ENCODE measurements at places on chromosomes 13 and 19. TPM values are rescaled to one million over a fixed set of nuclear protein-coding genes. Genes with fewer than 3 reads are reported as not detected.

GRCh38 chr13:88345171-88345847 is 674.1 kb downstream of the SLITRK5 start:
- no peak for DNase-seq

GRCh38 chr19:49858088-49858985 is 7.4 kb downstream of the PTOV1 start:
- DNase-seq: no peak

GRCh38 chr13:21883713-21884112 is 212.8 kb downstream of the FGF9 start:
- DNase-seq: no peak

GPR183 gene
- 2.6 TPM for total RNA-seq

GRCh38 chr13:85755123-85755522 is 44.1 kb downstream of the SLITRK6 start:
- DNase-seq: no peak

DNA sequence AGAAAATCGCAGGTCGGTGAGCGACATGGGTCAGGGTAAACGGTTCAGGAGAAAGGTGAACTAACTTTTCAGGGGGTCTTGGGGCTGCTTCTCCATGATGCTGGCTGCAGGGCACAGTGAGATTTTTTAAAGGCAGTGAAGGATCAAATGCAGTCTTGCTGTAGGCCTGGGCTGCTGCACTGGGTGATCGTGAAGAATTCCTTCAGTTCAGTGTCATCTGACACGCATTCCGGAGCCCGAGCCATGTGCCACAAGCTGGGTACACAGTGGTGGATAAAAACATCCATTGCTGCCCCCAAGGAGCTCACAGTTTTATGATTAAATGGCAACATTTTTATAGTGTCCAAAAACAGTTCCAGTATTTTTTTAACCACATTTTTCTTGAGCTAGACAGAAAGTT is 56.3 kb upstream of the GPR12 start:
- no peak for DNase-seq

GRCh38 chr19:46898731-46899130 is 37.9 kb downstream of the ARHGAP35 start:
- no peak for DNase-seq

DNA sequence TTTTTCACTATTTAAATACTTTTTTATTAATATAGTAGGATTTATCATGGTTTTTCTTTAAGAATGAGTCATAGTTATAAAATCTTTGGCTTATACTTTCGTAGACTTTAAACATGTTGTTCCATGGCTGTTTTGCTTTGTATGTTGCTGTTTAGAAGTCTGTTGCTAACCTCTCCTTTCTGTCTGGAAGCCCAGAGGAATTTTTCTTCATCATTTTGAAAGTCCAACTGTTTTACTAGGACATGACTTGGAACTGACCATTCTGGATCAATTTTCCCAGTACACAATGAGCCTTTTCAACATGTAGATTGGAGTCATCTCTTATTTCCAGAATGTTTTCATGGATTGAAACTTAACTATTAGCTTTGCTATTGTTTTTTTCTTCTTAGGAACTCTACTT is 7.9 kb downstream of the CAB39L start:
- no peak for DNase-seq

GRCh38 chr13:111131048-111131447 is 15.9 kb downstream of the ARHGEF7 start:
- no peak for DNase-seq

SIGLEC10 gene
- 0.40 TPM for total RNA-seq

SMIM44 gene
- total RNA-seq: not detected

GRCh38 chr19:16623576-16623975 is 4.4 kb downstream of the MED26 start:
- no peak for DNase-seq

DNA sequence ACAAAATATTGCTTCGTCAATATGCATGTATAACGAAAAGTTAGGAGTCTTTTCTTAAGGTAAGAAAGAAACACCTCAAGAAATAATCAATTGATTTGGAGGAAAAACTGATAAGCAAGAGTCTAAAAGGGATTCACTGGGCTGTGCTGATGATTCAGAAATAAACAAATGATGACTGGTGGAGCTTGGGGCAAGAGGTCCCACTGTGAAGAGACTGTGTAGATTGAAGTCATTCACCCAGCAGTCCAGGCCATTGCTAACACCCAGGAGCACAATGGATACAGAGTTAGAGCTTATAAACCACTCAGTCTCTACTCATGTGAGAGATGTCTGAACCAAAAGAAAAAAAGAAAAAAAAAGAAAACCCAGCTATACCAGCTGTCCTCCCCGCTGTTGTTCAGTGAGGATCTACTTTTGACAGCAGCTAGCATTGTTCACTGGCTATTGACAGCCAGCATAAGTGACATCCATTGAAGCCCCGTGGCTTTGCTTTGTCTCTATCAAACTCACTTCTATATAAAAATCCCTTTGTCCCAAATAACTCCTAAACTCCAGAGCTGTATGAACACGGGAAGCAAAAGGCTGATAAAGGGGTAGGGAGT is 255.5 kb downstream of the KCTD12 start:
- no peak for DNase-seq

DNA sequence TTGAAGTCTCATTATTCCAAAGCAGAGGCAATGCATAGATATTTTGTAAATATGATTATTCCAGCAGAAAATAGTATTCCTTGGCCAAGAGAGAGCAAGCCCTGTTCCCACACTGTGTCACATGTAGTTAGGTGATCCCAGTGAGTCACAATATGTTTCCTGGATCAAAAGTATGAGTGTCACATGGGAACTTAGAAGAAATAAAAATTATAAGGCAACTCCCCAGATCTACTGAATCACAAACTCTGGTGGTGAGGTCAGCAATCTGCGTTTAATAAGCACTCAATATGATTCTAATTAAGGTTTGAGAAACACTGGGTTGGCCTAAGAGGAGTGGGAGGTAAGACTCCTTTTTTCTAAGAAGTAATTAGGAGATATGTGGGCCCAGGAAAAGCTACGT is 1504.5 kb upstream of the PCDH20 start:
- no peak for DNase-seq

DNA sequence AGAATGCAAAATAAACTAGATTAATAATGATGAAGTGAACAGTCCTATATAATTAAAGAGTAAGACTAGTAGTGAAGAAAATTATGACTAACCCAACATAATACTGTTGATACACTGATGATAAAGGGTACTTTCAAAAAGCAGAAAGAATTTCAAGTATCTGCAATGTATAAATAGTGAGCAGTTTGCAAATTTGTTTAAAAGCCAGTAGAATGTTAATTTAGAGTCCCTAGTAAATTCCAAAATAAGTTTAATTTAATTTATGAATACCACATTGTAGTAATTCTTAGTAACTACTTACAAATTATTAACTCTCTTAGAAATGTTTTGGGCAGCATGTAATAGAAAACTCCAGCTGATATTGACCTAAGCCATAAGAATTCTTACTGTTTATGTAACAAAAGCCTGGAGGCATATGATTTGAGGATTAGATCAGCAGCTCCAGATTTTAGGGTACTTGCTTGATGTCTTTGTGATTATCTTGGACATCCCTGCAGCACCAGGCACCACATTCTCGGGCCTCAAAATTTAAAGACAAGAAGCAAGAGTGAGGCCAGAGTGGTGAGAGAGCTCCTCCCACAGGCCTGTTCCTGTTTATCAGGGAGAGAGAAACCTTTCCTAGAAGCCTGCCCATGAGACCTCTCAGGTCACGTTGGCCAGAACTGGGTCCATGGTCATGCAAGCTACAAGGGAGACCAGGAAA is 67.6 kb upstream of the TDRD3 start:
- DNase-seq: no peak

- no peak for DNase-seq
Measured at GRCh38 chr13:100721885-100722512, 47.4 kb upstream of the TMTC4 start.

DNA sequence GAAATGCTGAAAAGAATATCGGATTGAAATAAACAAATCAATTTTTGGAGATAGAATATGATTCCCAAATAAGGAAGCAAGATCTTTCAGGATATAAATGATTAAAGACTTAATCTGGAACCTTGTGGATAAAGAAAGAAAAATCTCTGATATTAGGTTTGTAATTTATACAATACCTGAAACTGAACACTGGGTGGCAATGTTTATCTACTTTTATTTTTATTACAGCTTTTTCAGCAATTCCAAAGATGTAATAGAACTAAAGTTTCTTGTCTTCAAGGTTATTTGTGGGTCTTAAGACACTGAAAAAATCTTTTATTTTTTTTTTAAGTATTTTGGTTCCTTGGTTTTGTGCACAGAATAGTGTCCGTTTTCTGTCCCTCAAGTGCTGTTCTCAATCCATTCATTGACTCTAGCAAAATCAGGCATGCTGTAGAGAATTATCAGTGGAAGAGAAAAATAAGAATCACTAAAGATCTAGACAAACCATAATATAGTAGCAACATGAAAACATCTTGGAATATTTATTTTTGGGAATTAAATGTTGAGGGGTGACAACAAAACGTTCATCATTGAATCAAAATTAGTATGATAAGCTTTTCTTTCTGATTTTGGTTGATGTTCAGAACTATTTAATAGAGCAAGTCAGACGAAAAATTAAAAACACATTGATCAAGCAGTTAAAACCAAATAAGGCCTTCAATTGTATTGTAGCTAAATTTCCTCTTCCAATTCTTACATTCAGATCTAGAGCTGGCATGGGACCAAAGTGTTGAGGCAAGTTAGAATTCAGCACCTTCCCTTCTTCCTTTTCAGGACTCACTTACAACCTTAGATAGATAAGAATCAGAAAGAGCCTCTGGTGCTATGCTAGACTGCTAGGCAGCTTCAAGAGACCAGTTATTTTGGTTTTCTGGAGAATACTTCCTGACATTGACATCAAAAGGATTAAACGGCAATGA is 704.4 kb upstream of the PCDH20 start:
- no peak for DNase-seq

DNA sequence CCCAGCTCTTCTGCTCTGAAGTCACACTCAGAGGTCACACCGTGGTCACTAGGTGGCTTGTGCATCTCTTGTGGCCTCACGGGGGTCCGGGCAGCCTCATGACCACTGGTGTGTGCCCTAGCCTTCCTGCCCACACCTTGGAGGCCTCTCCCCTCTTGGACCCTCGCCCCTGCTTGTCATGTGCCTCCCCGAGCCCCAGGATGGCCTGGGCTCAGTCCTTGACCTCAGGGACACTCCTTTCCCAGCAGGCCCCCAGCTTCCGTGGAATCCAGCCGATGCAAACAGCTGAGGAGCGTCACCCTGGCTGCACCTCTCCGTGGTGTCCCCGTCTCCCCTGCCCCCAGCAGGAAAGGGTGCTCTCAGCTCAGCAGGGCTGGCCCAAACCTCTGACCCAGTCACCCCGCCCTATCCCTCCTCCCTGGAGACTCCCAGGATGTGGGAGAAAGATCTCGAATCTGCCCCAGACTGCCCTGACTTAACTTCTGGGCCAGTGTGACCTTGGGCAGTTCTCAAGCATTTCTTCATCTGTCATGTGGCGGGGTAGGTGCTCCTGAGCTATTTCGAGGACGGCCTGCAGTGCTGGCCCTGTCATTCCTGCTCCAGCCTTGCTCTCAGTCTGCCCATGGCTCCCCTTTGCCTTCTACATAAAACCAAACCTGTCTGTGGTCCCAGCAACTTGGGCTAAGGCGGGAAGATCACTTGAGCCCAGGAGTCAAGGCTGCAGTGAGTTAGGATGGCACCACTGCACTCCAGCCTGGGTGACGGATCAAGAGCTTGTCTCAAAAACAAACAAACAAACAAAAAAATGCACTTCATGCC is 4.6 kb upstream of the SLC25A42 start:
- no peak for DNase-seq

ANGPTL8 gene
- not detected for total RNA-seq

DCT gene
- total RNA-seq: 0.12 TPM

ZNF480 gene
- total RNA-seq: 16.0 TPM

OR4F17 gene
- not detected for total RNA-seq

ZNF829 gene
- 2.8 TPM for total RNA-seq

ENOX1 gene
- 6.8 TPM for total RNA-seq

CADM4 gene
- 10.5 TPM for total RNA-seq

- no peak for DNase-seq
Measured at GRCh38 chr13:75790198-75790970, 154.3 kb downstream of the LMO7 start.

DNA sequence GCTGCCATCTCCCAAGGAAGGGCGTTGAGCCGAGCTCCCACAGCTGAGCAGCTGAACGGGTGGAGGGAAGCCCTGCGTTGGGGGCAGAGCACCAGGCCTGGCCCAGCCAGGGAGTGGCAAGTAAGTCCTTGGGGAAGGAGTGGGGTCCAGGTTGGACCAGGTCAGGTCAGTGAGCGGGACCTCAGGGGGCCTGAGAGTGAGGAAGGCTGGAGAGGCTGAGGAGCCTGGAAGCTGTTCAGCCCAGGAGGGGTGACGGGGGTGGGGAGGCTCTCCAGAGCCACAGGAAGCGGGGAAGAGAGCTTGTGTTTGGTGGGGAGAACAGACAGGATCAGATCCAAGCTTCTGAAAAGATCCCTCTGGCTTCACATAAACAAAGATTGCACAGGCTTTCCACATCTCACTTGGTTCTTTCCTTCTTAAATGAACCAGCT is 55.4 kb upstream of the ATP12A start:
- DNase-seq: no peak

DNA sequence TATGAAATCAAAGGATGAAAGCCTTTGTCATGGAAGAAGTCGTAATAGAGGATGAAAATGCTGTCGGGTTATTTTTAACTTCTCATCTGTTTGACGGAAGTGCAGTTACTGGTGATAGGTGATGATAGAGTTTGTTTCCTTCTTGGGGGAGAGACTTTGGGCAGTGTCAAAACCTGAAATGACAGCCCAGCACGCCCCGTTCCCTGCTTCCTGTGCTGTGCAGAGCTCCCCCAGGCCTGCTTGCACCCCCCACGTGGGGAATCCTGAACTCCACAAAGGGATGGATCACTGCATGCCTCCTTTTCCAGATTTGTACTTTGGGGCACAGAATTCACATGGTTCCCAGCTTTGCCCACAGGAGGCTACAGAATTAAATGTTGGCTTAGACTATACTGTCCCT is 102.7 kb downstream of the ATP11A start:
- no peak for DNase-seq

DNA sequence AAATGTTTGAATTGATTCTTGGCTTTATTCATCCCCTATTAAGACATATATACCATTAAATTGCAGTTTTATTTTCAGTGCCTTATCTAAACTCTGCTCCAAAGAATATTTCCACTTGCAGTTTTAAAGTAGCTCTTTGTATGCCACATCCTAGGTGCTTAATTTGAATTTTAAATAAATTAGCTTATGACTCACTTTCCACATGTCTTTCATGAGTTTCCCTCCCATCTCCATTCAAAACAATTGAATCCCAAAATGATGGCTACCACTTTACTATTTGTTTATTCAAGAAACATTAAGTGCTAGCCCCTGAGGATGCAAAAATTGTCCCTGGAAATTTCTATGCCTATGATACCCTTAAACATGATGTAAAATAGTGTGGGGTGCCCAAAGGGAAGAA is 19.5 kb downstream of the PCDH20 start:
- DNase-seq: no peak

ZIC2 gene
- total RNA-seq: not detected

- DNase-seq: no peak
Measured at GRCh38 chr13:113761136-113761535, 2.1 kb downstream of the TMEM255B start.

NECTIN2 gene
- 35.4 TPM for total RNA-seq

GRCh38 chr19:8615024-8615423 is 4.5 kb upstream of the ADAMTS10 start:
- DNase-seq: no peak

SLITRK6 gene
- total RNA-seq: 1.9 TPM

GRCh38 chr13:70098669-70099068 is 9.0 kb upstream of the ATXN8OS start:
- no peak for DNase-seq

CD209 gene
- total RNA-seq: 10.0 TPM
